ENCODE measurements at places on chromosomes 4 and X. TPM values are rescaled to one million over a fixed set of nuclear protein-coding genes. Genes with fewer than 3 reads are reported as not detected.

Gene CT83
- total RNA-seq, result not detected

Gene ZXDA
- total RNA-seq, result 6.2 TPM

Gene RAB41
- not detected for total RNA-seq

GRCh38 chr4:16503421-16504100 is 277.3 kb upstream of the TAPT1 start:
- no peak for DNase-seq

DNA sequence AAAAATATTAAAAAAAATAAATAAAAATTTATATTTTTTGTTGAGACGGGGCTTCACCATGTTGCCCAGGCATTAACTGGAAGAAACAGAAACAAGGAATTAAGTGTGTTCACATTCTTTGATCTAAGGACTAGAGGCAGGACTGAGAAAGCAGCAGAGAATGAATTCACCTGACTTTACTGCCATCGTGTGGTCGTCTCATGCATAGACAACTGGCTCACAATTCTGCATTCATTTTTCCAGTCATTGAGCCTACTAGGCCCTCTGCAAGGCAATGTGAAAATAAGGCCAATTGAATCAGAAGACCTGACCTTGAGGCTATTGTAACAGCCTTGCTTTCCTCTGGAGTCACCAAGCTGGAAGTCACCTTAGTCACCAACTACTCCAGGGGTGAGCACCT is 37.4 kb downstream of the LHFPL1 start:
- no peak for DNase-seq

GRCh38 chr4:146458594-146458993 is 63.1 kb downstream of the SLC10A7 start:
- DNase-seq, result no peak

GRCh38 chrX:103197721-103198306 is 17.1 kb upstream of the BEX4 start:
- DNase-seq, result no peak

GRCh38 chrX:23387550-23388184 is 53.0 kb downstream of the PTCHD1 start:
- no peak for DNase-seq

DNA sequence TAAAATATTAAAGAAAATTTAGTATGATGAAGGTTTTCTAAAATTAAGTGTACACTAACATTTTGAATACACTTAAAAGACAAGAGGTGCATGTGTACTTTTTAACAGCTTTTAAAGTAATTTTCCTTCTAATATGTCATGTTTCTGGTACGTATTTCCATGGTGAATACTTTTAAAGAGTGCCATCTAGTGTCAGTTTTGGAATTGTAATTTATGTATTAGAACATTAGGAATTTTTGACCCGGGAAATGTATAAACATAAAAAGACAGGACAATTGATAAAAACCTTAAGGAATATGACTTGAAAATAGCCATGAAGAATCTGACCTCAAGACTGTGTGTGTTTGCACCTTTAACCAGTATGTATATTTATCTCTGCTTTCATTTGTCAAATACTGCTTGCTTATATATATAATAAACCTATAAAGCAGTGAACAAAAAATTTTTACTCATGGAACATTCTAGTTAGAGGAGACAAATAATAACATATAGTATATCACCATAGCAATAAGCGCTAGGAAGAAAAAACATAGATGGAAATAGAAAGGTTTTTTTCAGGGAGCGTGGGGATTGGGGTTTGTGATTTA is 7.2 kb downstream of the GSTCD start:
- DNase-seq, result no peak

DNA sequence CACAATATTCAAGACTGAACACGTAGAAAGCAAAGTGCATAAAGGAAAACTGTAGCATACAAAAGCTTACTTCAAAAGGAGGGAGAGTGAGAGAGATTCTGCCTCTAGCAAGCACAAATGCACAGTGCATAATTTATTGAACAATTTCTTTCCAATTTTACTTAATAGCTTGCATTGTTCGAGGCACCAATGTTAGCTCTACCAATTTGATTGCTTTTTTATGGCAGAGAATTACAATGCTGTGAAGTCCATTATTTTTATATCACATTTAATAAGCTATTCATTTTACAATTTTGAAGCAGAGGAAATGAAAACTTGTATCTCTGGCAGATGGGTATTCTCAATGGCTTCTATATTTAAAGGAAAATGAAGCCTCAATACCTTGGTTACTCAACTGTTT is 331.7 kb downstream of the GPM6A start:
- DNase-seq, result no peak

GRCh38 chrX:22041907-22042530 is 9.9 kb downstream of the PHEX start:
- no peak for DNase-seq
